ENCODE measurements at places on chromosomes 2 and 18.

DNA sequence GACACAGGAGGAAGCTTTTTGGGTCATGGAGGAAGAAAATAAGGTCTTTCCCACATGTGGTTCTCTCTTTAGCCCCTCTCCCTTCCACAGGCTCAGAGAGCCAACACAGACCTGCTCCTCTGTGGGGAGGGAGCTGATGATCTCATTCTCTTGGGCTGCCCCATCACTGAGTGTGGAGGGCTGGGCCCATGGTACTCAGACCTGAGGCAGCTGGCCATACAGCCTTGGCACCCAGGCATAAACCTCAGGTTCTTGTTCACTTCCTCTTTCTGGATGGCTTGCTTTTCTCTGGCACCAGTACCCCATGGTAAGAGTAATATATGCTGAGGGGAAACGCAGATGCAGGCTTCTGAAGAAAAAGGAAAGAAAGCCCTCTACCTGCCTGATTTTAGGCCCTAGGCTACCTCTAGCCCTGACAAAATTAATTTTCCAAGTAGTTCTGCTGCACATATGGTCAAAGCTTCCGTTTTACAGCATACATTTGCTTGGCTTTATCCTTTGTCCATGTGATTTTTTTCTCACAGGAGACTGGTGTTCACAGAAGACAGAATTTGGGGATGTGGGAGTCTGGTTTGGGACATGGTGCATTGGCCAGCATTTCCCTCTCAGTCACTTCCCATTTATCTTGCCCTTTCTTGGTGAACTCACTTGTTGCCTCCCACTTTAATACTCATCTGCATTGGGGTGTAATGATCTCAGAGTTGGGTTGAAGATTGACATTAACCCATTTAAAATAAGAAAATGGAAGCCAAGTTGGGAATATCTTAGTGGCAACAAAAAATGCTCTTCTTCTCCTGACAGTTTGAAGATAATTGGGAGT is 11.1 kb downstream of the DHRS9 start:
- DNase-seq = peak; percentile 92

DNA sequence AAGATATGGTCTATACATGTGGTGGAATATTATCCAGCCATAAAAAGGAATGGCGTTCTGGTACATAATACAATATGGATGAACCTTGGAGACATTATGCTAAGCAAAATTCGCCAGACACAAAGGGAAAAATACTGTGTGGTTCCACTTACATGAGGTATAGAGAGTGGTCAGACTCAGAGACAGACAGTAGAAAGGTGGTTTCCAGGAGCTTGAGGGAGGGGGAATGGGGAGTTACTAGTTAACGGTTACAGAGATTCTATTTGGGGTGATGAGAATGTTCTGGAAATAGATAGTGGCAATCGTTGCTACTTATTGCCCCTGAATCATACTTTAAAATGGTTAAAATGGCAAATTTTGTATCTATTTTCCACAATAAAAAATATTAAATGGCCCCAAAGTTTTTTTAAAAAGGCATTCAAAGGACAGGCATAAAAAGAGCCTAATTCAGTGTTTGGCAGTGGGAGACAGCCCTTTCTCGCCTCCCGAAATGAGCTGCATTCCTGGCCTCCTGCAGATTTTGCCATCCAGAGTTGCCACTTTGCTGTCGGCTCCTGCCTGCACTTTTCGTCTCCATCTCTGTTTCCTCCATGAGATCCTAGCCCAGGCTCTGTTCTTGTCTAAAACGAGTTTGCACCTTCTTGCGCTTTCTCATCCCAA is 13.5 kb downstream of the TNFRSF11A start:
- DNase-seq = no peak

GRCh38 chr18:26480897-26481795 is 67.2 kb downstream of the KCTD1 start:
- DNase-seq = no peak

DNA sequence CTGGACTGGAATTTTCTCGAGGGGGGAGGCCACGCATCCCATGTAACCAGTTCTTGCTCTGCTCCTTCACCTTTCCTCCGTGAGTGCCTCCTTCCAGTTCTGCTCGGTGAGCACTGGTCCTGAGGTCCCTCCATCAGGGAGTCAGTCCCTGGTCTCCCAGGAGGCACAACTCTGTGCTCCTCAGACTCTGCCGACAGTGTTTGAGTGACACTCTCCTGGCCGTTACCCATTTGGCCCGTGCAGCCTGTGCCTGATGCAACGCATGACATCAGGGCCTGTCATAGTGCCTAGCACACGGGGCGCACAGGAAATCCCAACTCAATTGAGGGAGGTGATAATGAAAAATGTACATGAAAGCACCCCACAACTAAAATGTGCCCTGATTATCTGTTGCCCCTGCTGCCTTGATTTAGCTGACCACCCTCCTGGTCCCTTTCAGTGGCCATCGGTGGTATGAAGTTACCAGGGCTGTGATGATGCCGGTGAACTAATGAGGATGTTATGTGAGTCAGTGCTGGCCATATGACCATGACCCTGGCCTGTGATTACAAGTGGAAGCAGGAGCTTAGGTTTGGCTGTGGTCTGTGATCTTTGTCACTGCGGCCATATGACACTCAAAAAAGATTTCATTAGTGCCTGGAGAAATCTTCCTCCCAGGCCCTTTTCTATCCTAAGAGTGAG is 144.6 kb downstream of the TDRD15 start:
- peak; percentile 8 for DNase-seq

DNA sequence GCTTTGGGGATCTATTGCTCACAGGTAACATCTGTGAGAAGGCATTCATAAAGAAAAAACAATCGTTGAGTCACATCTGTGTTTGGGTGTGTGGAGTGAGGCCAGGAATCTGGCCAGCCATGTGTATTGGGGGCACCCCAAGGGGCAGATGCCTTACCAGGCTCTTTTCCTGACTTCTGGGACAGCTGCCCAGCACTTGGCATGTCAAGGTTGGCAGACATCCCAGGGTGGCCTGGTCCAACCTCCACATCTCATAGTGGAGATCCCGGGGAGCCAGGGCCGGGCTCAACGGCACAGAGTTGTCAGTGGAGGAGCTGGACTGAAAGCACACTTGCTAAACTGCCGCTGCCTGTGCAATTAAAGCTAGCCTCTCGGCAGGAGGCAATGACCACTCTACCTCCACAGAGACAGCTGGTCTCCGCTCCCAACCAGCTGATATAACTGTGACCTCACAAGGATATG is 75.3 kb upstream of the MGAT4A start:
- DNase-seq = peak; percentile 87

DNA sequence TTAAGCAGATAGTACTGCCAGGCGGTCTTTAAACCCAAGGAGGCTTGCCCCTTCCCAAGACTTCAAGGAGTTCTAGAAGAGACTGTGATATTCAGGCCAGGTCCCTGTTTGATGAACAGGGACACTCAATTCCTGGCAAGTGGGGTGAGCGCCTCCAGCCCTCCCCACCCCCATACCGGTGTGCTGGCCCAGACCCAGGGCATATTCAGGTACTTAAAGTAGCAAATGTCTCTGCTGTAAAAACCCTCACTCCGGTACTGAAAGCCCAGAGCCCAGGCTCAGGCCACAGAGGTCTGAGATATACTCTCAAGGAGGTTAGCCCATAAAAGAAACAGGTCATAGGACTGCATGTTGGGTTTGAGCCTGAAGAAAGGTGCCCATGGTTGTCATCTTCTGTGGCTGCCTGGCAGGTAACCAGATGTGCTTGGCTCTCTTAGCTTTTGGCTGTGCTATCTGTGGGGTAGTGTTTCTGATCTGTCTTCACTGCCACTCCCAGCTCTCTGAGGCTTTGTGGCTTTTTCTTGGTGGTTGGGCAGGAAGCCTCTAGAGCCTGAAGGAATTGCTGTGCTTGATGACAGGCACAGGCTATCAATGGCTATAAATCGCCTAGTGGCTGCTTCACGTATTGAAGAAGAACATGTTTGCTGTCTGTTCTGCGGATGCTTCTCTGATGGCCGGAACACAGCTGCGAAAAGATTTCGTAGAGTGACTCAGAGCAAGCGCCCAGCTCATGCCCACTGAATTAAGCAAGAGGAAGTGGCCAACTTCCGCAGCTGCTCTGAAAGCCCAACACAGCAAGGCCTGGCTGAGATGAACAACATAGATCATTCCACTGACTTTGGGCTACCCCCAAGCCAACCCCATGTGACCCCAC is 63.3 kb upstream of the ALPP start:
- peak; percentile 99 for DNase-seq

DNA sequence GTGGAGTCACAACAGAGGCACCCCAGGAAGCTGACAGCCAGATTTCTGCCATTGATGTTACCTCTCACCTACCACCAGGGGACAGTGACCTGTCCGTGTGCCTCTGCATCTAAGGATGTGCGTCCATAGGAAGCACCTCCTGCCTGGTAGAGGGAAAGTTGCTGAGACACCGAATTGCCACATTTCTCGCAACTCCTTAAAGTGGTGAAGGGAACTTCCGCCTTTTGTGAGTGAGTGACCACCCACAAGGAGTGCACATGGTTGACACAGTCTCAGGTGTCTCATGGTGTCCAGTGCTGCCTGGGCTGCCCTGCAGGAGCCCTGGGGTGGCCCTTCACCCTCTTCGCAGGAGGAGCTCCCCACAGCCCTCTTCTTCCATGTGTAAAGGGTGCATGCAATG is 201.8 kb downstream of the GBX2 start:
- peak; percentile 95 for DNase-seq

- no peak for DNase-seq
Measured at GRCh38 chr2:133854603-133855200, 286.4 kb upstream of the NCKAP5 start.

DNA sequence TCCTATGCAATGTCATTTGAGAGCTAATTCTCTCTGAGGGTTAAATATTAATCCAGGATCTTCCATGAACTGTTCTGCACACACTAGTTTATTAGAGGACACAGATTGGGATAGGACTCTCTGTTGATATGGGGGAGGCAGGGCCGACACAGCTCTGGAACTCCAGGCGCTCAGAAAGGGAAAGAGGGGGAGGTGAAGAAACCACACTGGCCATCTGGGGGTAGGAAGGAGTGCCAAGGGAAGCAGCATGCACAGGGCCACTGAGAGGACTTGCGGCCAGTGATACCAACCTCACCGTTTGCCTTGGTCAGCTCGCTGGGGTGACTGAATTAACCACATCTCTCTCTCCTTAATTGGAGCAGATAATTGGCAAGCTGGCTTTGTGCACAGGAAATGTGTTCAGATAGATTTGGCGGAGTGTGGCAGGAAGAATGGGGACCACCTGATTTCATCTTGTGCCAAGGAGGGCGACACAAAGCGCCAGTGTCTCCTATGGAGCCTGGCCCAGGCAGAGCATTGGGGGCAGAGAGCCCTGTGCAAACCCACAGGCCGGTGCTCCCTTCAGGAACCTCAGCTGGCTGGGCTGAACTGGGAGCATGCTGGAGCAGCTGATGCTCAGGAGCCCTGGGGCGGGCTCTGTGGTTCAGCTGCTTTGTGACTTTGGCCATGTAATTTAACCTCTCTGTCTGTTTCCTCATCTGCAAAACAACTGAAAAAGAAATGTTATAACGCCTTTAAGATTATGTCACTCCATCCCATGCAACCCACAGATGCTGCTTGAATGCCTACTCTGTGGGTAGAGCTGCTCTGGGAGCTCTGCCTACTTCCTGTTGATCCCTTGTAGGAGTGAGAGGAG is 114.7 kb upstream of the STON1 start:
- peak; percentile 46 for DNase-seq
